ENCODE measurements at places on chromosomes 11 and 22.

- no peak for DNase-seq
Observed at GRCh38 chr22:37033605-37034430, 14.3 kb downstream of the MPST start.

DNA sequence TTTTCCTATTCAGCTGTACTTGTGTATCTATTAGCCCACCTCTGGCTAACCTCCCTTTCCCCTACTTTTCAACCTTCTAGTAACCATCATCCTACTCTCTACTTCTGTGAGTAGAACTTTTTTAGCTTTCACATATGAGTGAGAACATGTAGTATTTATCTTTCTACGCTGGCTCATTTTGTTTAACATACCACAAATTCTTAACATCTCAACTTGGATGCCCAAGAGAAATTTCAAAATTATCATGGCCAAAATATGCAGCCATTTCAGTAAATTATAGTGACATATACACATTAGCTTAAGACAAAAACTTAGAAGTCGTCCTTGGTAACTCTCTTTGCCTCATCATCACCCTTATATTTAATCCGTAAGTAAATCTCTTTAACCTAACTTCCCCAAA is 34.7 kb downstream of the LUZP2 start:
- no peak for DNase-seq

DNA sequence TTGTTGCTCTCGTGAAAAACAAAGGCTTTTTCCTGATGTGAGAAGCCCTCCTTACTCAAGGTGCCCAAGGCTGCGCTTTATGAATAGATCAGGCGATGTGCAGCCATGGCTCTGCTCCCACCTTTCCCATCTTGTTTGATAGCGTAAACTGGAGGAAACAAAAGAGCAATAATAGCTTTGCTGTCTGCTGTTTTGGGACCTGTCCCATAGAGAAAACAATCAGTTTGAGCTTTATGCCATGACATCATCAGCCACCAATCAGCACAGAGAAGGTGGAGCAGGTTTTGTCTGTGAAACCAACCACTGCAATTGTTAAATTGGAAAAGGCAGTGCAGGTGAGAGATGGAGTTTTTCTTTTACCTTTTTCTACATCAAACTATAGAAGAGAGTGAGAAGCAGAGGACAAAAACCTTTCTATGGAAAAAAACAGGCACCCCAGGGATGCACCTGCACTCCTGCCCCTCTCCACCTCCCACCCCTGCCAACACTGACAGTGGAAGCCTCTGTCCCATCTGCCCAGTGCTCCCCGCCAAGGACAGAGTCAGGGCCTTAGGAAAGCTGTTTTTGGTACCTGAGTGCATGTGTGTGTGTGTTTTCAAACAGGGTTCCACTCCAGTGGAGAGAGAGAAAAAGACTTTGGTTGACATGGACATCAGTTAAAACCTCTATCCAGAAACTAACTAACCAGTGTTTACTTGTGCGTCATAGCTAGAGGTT is 80.7 kb downstream of the MICAL3 start:
- no peak for DNase-seq

GRCh38 chr11:126601136-126601535 is 245.7 kb downstream of the ST3GAL4 start:
- DNase-seq: no peak

DNA sequence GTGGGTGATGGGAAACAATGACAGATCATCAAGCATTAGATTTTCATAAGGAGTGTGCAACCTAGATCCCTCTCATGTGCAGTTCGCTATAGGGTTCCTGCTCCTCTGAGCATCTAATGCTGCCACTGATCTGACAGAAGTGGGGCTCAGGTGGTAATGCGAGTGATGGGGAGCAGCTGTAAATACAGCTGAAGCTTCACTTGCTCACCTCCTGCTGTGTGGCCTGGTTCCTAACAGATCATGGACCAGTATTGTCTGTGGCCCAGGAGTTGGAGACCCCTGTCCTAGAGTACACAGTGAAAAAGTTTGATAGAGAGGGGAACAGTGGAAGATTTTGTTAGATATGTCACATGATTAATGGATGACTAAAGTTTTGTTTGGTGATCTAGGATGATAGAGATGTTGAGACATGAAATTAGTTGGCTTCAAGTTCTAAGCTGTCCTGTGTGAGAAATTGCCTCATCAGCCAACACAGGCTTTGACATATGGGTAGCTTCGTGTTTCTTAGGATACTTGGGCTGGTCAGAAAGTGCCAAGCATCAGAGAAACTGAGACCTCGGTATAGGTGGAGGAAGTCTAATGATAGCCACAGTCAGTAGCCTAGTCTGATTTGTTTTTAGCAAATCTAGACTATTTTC is 47.4 kb downstream of the ARHGEF12 start:
- DNase-seq: no peak

DNA sequence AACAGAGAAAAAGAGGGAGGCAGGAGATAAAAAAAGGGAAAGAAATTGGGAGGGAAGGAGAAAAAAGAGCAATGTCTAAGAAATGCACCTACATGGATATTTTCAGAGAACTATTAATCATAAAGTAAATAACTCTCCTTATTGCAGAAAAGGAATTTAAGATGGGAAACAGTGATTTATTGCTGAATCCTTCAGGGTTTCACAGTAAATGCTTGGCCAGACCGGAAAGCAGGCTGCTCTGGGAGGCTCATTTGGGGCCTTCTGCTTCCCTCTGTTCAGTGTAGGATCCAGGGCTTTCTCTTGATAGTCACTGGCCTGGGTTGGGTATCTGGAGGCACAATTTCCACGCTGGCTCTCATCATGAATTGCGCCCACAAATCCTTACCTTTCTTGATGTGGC is 324.3 kb upstream of the SORL1-AS1 start:
- no peak for DNase-seq

Data from Daoy (cell line).